ENCODE measurements at places on chromosomes 1 and 21.

- no peak for DNase-seq
Observed at GRCh38 chr1:87795615-87796337, 467.1 kb downstream of the LMO4 start.

DNA sequence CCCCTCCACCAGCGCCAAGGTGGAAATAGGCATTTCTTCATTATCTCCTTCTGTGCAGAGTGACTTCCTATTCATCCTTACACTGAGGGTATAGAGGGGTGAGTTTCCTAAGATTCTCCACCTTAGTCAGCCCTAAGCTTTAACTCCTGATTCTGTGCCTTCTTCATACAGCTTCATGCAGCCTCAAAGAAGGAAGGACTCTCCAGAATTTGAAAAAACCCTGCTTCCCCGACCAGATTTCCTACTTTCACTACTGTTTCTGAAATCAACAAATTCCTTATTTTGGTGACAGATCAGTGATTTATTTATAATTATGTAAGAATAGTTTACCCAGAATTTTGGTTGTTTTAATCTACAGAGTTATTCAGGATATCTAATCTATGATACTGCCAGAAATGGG is 28.6 kb downstream of the GFI1 start:
- DNase-seq: peak; percentile 48

DNA sequence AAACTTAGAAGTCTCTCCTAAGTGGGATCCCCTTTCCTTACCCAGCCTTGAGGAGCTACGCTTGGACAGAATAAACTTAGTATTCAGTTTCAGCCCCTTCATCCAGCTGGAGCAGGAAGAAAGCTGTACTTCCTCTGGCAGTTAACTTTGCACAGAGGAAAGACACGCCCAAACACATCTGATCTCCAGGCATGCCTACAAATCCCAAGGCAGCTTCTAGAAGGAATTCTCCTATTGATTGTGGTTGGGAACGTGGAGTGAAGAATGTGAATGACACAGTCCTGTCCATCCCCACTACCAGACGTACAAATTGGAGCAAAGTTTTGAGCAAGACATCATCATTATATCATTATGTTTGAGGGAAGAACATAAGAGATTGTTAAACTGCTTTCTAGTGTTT is 6.6 kb upstream of the AK4 start:
- no peak for DNase-seq

GRCh38 chr1:23198373-23198772 is 18.9 kb downstream of the HTR1D start:
- no peak for DNase-seq

GRCh38 chr1:243924588-243925349 is 74.7 kb upstream of the AKT3 start:
- DNase-seq: no peak

GRCh38 chr1:67648582-67649326 is 36.2 kb upstream of the GADD45A start:
- no peak for DNase-seq

DNA sequence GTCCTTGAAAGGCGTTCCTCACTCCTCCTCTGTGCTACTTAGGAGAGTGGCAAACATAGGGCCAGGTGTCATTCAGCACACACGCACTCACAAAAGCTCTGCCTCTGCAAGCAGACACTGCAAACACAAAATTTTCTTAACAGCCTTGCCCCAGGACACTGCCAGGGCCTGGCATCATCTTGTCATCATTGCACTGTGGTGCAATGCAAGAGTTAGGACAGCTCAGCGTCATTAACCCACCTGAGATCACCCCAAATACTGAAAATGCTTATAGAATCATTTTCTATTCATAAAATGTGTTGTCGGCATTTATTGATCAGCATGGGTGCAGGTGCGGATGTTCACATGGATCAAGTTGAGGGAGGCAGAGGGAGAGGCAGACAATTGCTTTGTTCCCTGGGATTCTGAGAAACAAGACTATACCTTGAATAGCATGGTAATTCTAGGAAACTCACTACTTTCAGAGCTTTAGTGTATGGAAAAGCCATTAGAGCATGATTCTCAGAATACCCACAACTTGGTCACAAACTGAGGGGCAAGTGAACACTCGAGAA is 3.0 kb downstream of the ADAM30 start:
- DNase-seq: no peak

DNA sequence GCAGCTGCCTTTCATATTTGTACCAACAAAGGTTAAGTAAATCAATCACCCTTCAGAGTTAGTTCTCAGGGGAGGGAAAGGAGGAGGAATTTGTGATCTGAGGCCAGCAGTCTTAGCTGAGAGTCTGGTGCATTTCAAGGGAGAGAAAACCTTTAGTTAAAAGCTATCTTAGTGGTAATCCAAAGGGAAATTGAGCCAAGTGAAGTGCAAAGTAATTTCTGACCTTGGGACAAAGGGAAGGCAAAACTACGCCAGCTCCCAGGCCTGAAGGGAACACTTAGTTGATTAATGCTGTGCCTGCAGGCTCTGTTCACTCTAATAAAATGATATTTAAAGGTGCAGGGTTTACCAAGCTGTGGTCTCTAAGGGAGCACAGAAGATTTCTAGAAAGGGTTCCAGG is 23.1 kb upstream of the FMOD start:
- no peak for DNase-seq

DNA sequence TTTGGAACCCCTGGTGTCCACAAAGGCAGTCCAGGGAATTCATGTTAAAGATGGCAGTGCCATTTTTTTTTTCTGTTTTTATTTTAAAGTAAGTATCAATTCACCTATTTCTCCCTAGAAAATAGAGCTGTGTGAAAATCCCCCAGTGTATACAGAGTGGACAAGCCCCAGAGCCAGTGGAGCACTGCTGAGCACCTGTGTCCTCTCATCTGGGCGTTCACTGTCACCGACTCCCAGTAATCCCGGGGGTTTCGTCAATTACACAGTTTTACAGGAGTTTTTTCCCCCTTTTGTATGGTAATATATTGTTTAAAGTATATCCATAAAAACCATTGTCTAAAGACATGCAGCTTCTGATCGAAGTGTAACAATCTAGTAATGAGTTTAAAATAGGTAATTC is 175.8 kb downstream of the SDCCAG8 start:
- no peak for DNase-seq

GRCh38 chr1:21716169-21716568 is 47.0 kb upstream of the RAP1GAP start:
- DNase-seq: no peak

DNA sequence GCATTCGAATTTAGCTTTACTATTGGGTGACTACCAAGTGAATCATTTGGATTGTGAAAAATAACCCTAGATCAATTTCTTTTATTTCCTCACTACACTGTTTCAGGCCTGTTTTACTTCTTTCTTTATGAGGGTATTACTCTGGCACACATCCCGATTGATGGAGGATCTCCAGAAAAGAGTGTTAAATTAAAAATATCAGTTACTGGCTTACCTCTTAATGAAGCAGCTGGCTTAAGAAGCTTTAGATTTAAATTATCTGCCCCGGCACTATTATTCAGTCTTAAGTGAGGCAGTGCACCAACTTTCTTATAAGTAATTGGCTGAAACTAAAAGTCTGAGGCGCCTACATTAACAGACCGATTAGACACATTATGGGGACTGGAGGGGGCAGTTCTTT is 1097.4 kb downstream of the TTLL7 start:
- no peak for DNase-seq

GRCh38 chr21:38507374-38507942 is 9.2 kb upstream of the ERG start:
- no peak for DNase-seq

- DNase-seq: no peak
Observed at GRCh38 chr1:243301059-243301458, 45.2 kb downstream of the SDCCAG8 start.

DNA sequence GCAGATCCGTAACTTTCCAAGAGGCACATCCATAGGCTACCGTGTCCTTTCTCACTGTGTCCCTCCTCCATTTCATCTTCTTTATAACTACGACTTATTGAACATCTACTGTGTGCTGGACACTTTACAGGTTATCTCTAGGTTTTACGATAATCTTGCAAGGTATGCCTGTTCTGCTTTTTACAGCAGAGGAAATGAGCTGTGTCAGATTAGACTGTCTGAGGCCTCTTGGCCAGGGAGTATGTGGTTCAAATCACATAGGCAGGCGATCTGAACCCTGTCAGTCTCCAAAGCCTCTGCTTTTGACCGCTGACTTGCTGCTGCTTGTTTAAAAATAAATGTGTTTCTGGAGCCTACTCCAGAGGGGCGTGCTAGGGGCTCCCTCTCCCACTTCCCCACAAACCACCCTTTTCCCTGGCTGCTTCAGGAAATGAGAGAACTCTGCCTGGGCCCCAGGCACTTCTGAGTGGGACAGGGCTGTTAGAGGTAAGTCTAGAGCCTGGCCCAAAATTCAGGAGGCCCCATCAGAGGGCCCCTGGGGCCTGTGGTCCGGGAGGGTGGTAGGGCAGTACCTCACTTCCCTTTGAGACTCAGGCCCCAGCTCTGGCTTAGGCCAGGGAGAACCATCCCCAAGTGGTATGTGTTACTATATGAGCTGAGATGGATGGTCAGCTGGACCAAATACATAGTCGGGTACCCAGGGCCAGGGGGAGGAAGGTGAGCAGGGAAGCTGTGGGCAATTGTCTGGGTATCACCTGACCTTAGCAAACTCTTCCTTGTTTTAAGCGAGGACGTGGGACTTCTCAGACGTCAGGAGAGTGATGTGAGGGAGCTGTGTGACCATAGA is 4.4 kb downstream of the PSEN2 start:
- DNase-seq: no peak

DNA sequence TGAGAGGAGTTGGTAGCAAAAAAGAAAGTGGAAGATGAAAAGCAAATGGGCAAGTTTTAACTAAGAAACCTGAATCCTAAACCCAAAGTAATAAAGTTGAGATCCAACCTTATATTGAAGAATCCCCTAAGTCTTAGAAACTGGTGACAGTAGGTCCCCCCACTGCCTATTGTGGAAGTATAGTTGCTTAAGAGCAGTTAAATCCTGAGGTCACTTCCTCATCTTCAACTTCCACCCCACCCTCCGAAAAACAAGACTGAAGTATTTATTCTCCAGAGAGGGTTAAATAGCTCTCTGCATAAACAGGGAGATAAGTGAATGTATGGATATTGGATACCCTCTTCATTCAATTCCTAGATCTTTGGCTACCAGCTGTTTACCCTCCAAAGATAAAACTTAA is 3.3 kb upstream of the DSTYK start:
- DNase-seq: peak; percentile 56

DNA sequence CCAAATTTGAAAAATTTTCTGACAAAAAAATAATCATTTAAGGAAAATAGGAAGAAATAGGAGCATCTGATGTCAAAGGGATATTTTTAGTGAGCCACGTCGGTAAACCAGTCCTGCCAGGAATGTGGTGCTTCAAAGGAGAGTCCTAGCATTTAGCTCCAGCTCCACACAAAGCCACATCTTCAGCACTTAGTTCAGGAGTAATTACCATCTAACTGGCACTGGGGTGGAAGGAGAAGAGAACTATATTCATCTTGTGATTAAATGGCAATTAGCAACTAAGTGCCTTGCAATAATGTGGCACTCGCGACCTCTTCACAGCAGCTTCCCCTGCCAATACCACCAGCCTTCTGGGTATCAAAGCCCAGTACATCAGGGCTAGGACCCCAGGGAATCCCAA is 409.1 kb downstream of the SETD4 start:
- no peak for DNase-seq

- DNase-seq: no peak
Observed at GRCh38 chr1:231964961-231965360, 338.4 kb downstream of the DISC1 start.

GRCh38 chr1:32612189-32612881 is 38.0 kb downstream of the ZBTB8OS start:
- peak; percentile 92 for DNase-seq

- DNase-seq: peak; percentile 34
Observed at GRCh38 chr1:211829343-211830054, 1.1 kb downstream of the LPGAT1 start.

GRCh38 chr1:43933386-43934100 is at the start of gene ARTN:
TSS of gene ARTN (plus strand) at chr1:43933801. CDS start at chr1:43935657, 1,856 bp downstream.
- DNase-seq: no peak

- DNase-seq: no peak
Observed at GRCh38 chr1:36571106-36571505, 88.4 kb upstream of the CSF3R start.

GRCh38 chr1:63906047-63906704 is 132.4 kb downstream of the ROR1 start:
- no peak for DNase-seq

DNA sequence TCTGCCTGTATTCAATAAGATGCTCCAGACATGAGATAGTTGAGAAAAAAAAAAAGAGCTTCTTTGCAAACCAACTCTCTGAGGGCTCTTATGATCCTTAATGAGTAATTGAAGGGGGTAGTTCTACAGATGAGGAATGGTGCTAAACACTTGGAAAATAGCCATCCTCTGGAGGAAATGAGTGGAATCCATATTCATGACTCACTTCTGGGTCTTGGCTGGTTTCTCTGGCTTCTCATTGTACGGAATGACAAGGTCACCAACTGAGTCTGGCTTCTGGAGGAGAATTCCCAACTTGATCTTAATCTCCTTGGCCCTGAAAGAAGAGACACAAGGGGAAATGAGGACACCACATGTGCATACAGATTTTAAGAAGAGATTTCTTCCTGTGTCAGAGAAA is 34.7 kb downstream of the RGS5 start:
- DNase-seq: no peak

- peak; percentile 88 for DNase-seq
Observed at GRCh38 chr1:205918955-205919746, 24.1 kb downstream of the SLC26A9 start.

- DNase-seq: no peak
Observed at GRCh38 chr21:45505416-45506021, 36.7 kb downstream of the SLC19A1 start.

DNA sequence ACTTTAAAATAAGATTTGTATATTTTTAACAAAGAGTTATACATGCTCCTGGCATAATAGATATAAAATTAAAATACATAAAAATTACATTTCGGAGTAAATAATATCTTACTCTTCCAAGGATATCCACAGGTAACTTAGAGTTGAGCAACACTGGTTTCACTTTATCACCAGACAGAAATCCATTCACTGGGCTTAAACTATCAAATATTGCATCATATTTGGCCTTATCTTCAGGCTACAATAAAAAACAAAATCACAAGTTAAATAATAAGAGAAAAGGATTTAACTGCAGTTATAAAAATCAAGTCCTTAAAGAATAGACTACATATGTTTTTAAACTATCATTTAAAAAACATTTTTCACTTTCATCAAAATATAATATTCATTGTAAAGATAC is 55.5 kb downstream of the EPS15 start:
- no peak for DNase-seq

DNA sequence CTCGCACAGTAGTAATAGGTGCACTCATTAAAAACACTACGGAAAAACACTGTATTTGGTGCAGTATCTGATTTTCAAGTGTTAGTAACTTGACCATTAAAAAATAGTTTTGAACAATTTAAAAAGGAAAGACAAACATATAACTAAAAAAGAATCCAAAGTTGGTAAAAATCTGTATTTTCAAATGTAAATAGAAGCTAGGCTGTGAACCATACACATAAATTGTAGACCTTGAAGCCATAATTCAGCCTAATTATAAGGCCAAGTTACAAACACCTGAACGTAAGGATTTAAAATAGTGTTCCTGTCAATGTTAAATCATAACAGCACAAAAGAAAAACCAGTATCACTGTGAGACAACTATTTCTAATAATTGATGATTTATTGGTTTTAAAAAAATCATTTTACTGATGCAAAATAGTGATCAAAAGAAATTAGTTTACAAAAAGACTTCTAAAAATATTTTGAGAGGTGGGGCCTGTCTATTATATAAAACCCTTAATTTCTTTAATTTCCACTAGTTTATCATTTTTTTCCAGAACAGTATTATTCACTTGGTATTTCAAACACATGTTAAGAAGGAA is 4.5 kb downstream of the IRF2BP2 start:
- DNase-seq: no peak

Measured in suppressor macrophage treated with lipopolysaccharide for 4 hours (primary cell).